ENCODE measurements at places on chromosomes 11 and 22. TPM values are rescaled to one million over a fixed set of nuclear protein-coding genes. Genes with fewer than 3 reads are reported as not detected.

- DNase-seq, result no peak
Measured at GRCh38 chr22:29109822-29110221, 37.0 kb downstream of the KREMEN1 start.

- DNase-seq, result no peak
Measured at GRCh38 chr11:108620958-108621772, 27.6 kb upstream of the EXPH5 start.

GRCh38 chr11:37951996-37952395 lies 1354.0 kb upstream of the RAG2 start:
- no peak for DNase-seq

DNA sequence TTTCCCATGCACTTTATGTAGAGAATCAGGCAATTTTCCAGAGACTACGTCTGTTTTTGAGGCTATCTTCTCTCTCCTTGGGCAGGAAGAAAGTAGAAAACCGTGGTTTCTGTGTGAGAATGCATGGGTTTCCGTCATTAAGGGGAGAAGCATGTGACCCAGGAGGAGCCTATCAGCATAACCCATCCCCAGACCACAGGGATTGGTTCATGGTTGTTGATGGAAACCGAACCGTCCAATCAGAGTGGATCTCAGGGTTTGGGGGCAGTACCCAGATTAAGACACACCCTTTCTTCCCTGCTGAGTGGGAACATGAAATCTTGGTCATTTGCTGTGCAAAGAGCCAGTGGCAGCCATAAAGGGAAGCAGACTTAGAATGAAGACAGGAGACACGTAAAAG lies 517.8 kb downstream of the MN1 start:
- no peak for DNase-seq

DNA sequence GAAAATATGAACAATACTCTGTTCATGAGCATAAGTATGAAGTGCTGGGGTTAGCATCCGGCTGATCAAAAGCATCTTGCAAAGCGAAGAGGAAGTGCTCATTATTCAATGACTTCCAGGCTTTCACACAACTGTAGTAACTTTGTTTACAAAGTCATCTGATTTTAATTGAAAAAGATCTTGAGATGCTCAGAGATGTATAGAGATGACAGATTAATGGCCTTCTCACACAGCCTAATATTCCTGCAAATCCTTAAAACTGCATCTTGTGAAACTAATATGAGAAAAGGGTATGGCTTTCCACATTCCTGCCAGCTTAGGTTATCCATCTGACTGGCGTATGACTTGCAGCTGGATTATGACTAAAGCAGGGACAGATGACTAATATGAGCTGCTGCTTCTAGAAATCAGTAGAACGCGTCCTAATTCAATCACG lies 125.4 kb downstream of the CASP12 start:
- no peak for DNase-seq

CALCA gene
- total RNA-seq, result 0.86 TPM

GLYATL1 gene
- total RNA-seq, result 2.5 TPM

DNA sequence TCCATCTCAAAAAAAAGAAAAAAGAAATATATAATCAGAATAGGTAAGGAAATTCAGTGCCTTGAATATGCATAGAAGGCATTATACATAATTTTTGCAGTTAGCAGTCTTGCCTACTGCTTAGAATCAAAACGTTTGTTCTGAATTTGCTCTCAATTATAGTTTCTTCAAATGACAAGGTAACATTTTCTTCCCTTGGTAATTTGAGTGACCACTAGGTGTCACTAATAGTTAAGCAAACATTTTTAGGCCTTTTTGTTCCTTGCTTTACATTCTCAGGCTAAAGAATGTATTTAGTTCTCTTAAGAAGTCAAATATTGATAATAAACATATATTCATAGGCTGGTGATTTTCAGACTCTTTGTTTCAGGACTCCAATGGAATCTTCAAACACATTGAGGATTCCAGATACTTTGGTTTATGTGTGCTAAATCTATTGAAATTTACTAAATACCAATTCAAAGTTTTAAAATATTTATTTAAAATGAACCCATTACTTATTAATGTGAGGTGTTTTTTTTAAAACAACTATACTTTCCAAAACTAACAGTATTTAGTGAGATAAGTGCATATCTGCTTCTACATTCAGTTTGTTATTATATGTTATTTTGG lies 55.0 kb upstream of the DEPDC7 start:
- no peak for DNase-seq

MS4A3 gene
- not detected for total RNA-seq

- no peak for DNase-seq
Measured at GRCh38 chr11:92759571-92760214, 209.8 kb upstream of the MTNR1B start.

GRCh38 chr11:64096835-64097234 lies 61.1 kb downstream of the FLRT1 start:
- DNase-seq, result no peak

DNA sequence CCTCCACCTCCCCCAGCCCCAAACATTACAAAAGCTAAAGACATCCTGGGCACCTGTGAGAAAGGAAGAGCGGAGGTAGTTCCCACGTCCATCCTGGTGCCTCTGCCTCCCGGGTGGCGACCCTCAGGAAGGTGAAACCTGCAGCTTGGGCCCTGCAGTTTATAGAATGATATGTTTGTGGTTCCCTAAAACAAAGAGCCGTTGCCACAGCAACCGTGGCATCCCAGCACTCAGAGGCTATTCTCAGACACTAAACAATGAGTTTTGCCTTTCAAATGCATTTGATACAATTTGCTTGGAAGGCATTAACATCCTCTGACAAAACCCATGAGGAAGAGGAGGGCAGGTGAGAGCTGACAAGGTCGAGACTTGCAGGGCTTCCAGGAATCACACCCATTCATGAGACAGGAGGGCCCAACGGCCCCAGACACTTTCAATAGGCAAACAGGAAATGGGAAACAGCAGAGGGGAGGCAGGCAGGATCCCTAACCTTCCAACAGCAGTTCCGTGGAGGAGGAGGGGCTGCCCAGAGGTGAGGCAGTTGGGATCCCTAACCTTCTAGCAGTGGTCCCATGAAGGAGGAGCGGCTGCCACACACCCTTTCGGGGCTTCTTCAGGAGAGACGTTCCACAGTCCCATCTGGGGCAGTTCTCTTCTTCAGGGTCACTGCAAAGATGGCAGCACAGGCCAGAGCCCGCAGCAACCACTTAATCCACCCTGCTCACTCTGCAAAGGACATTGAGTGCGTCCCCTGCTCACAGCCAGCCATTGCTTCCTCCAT lies 379.2 kb downstream of the SHANK2 start:
- no peak for DNase-seq

OR2AG2 gene
- total RNA-seq, result not detected

GRCh38 chr22:46734830-46735453 lies 3.1 kb downstream of the CERK start:
- no peak for DNase-seq

PLEKHB1 gene
- 15.7 TPM for total RNA-seq

SCGB1C1 gene
- not detected for total RNA-seq

SEC14L6 gene
- 0.98 TPM for total RNA-seq

DNA sequence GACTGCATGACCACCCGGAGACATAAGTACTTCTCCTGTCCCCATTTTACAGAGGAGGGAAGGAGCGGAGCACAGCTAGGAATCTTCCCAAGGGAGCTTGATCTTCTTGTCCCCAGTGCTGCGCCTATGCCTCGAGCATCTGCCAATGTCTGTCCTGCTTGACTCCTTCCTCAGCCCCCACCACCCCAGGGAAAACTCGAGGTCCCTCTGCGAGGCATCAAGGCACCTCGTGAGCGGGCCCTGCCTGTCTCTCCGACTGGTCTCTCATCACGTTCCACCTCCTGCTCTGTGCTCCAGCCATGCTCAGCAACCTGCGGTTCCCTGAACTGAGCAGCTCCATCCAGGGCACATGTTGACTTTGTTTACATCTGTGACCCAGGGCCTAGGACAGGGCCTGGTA lies 2.5 kb downstream of the NCF4 start:
- DNase-seq, result no peak

HEPACAM gene
- 0.43 TPM for total RNA-seq

GRCh38 chr11:81477277-81477676 lies 1256.4 kb downstream of the FAM181B start:
- DNase-seq, result no peak

- no peak for DNase-seq
Measured at GRCh38 chr11:40095446-40095845, 1364.0 kb downstream of the LRRC4C start.

TAF6L gene
- total RNA-seq, result 23.8 TPM

DNA sequence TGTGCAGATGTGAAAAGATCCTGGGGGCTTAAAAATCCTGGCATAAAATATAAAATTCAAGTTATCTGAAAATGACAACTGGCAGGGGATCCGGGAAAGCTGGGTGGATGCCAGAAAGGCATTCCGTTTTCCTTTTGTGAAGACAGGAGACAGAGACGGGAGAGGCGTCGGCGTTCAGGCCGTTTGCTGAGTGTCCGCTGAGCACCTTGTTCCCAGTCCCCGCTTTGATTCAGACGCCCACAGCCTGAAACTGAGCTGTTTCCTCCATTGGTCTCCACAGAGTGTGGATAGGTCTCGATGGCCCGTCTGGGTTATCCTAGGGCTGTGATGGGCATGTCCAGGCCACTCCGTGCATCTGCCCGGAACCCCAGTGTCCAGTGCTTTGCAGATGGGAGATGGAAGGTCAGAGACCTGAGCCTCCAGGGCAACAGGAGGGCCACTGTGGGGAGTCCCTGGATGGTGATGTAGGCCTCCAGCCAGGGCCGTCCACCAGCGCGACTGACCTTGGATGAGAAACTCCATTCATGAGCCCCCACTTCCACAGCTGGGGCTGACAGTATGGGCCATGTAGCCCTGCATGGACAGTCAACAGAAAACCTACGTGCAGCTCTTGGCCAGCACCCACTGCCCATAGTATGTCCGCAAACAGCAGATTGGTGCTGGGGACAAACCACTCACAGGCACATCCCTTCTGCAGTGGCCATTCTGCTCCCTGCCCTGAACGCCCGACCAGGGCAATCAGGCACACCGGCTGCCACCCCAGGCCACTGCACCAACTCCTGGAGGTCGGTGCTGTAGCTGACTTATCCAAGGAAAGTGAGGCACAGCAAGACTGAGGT lies 11.6 kb downstream of the MRGPRF start:
- no peak for DNase-seq

- DNase-seq, result no peak
Measured at GRCh38 chr11:1776331-1776851, 12.7 kb upstream of the CTSD start.

SLC22A12 gene
- total RNA-seq, result not detected

GRCh38 chr11:44327730-44328129 lies 17.8 kb upstream of the ALX4 start:
- DNase-seq, result no peak

DNA sequence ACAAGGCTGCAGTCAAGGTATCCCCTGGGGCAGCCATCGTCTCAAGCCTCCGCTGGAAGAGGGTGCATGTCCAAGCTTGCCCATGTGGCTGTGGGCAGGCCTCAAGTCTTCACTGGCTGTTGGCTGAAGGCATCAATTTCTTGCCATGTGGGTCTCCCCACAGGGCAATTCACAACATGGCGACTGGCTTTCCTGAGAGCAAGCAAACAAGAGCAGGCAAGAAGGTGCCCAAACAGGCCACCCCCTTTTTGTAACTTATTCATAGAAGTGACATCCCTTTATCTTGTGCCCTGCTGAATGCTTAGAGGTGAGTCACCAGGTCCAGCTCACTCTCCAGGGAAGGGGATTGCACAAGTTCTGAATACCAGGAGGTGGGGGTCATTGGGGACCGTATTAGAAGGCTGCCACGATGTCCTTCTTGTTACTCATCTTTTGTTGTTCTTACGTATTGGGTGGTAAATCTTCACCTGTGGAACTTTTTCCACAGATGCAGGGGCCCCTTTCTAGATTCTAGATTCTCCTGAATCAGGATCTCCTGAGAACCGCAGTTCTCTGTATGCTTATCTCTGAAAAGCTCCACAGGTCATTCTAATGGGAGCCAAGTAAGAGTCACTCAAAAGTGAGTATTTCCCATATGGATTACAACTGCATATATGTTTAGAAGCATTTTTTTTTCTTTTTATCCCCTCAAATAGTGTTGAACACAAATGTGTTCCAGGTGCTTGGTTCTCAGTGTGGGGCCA lies 44.2 kb upstream of the MICAL2 start:
- no peak for DNase-seq

DNA sequence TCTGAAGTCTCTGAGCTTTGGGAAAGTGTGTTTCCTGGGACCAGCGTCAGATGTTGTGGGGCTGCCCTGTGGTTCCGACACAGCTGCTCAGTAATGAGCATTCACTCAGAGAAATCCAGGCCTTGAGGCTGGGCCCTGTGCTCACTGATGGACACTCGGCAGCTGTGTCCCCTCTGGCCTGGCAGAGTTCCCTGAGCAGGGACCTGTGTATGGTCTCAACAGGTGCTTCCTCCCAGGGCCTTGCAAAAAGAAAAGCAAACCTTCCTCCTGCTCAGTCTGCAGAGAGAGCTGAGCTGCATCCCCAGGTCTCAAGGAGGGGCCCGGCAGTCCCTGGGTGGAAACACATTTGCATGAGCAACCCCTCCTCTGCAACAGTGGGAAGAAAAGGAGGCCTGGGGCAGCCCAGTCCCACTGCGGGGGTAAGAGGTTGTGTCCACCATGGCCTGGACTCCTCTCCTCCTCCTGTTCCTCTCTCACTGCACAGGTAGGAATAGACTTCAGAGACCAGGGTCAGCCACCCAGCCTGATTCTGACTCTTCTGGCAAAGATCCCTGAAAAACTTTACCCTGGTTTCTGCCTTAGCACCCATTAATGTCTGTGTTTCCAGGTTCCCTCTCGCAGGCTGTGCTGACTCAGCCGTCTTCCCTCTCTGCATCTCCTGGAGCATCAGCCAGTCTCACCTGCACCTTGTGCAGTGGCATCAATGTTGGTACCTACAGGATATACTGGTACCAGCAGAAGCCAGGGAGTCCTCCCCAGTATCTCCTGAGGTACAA lies 131.2 kb downstream of the VPREB1 start:
- no peak for DNase-seq

GRCh38 chr11:125148743-125149142 lies 15.8 kb upstream of the PKNOX2 start:
- DNase-seq, result no peak

DNA sequence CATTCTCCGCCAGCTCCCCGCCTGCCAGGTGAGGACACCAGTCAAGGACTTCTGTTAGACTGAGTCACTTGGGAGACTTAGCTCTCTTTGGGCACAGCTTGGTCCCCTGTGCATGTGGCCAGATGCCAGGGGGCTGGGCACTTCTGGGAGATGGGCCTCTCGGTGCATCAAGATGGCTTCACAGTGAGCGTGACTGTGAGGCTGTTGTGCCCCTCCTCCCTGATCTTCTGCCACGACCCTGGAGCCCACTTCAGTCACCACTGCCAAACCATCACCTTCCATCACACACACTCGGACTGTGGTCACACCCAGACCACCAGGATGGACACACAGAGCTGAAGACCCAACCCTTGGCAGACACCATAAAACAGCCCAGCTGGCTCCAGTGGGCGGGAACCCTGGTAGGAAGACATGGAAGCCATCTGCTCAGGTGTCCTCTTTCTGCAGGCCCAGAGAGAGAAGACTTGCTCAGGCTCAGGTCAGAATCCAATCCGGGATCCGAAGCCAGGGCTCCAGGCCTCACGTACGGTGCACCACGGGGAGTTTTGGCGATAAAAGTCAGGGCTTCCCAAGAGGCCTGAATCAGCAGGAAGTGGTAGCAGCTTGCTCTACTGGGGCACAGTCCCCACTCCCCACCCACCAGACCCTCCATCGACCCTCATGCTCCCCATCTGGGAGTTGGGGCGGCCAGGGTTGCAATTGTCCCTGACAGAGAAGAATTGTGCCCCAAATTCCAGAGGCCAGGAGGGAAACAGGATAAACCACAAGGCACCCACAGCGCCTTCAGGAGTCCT lies 29.8 kb upstream of the CD5 start:
- DNase-seq, result no peak
